ENCODE measurements at places on chromosomes 7 and 10.

- no peak for DNase-seq
These were observed 241.3 kb downstream of the LHFPL3 start for GRCh38 chr7:104569751-104570150.

DNA sequence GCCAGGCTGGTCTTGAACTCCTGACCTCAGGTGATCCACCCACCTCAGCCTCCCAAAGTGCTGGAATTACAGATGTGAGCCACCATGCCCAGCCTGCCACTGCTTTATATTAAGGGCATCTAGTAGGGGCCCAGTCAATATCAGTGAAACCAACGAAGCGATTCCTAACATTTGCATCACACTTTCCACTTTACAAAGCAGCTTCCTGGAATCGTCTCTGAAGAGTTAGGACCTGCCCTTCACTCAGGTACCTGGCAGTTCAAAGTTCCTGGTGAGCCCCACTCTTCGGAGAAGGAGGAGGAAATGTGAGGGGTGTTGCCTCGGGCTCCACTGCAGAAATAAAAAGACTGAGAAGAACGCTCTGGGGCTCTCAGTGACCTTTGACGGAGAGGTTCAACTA, 31.1 kb upstream of the EZH2 start:
- DNase-seq: no peak

DNA sequence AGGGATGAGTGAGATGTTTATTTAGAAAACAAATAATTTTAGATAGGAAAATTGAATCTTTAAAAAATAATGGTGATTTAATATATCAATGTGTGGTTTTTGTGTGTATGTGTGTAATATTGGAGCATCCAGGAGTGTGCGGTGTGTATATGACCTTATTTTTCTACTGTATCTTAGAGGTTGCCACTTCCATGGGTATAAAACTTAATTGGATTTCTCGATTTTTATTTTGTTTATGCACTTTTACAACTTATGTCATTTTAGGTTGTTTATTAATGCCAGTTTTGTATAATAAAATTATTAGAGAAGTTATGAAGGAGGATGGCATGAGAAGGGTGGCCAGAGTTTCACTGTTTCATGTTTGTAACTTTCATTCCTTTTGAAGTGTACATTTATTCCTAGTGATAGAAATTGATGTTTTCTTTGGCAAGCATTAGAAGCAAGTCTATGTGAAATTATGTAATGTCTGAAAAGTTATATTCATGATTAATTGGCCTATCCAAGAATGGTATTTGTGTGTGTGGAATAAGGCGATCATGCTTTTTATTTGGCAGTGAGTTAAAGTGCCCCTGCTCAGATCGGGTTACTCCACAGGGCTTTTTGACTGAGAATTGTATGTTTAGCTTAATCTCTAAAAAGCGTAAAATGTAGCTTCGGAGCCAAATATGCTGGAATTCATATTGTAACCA, 110.3 kb downstream of the KAT6B start:
- DNase-seq: no peak

DNA sequence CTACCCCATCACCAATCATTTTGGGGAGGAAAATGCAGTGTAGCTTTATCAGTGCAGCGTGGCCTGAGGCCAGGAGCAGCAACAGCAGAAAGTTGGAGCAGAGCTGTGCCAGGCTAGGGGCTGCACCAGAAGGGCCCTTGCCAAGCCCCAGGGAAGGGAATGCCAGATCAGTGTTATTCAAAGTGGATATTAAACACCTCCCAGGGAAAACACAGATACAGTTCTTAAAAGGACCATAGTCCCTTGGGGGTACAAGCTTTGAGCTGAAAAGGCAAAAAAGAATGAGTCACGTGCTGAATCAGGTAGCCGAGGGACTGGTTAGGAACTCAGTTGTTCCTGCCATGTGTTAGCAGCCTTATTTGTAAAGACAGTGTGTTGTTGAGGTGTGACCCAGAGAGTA, 54.0 kb downstream of the GSDME start:
- no peak for DNase-seq

DNA sequence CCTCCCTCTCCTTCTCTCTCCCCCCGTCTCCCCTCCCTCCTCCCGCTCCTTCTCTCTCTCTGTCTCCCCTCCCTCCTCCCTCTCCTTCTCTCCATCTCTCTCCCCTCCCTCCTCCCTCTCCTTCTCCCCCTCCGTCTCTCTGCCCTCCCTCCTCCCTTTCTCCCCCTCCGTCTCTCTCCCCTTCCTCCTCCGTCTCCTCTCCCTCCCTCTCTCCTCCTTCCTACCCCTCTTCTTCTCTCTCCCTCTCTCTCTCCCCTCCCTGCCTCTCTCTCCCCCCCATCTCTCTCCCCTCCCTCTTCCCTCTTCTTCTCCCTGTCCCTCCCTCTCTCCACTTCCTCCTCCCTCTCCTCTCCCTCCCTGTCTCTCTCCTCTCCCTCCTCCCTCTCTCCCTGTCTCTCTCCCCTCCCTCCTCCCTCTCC, 32.2 kb downstream of the AP5Z1 start:
- DNase-seq: no peak

GRCh38 chr7:81690251-81690650, 79.6 kb downstream of the HGF start:
- DNase-seq: no peak

- DNase-seq: no peak
These were observed 568 bp downstream of the MGAM2 start for GRCh38 chr7:142112086-142112485.

GRCh38 chr10:19848226-19848985, 32.2 kb downstream of the PLXDC2 start:
- no peak for DNase-seq

- no peak for DNase-seq
These were observed 310.7 kb downstream of the CALN1 start for GRCh38 chr7:72101444-72101843.

DNA sequence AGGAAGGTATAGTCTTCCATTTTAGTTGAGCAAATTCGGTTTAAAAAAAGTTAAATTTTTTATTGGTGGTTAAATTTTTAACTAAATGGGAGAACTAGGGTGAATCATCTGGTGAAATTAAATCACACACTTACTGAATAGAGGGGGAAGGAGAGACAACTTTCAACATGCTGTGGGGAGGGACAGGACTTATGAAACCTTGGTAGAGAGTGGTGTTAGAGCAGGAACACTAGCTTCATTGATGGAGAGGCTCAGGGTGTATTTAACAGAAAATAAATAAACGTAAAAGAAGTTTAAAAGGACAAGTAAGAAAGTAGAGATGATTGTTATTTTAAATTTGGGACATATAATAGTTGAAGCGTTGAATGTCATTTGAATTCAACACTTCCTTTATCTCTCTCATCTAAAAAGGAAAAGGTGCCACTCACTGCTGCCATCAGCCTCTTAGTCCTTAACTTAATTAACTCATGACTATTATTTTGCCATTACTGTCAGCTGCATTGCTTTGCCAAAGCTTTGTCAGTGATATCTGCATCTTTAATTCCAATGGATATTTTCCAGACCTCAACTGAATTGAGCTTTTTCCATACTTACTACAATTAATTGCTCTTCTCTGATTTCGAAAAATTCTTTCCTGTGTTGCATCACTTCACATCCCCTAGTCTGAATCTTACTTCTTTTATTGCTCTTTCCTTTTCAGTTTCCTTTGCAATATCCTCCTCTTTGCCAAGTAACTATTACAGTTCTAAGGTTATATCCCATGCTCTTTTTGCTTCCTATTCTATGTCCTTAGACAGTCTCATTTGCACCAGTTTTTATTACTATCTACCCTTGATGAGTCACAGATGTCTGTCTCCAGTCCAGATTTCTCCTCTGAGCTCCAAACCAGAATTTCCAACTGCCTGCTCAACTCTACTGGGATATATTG, 71.7 kb downstream of the GNAT3 start:
- DNase-seq: no peak

DNA sequence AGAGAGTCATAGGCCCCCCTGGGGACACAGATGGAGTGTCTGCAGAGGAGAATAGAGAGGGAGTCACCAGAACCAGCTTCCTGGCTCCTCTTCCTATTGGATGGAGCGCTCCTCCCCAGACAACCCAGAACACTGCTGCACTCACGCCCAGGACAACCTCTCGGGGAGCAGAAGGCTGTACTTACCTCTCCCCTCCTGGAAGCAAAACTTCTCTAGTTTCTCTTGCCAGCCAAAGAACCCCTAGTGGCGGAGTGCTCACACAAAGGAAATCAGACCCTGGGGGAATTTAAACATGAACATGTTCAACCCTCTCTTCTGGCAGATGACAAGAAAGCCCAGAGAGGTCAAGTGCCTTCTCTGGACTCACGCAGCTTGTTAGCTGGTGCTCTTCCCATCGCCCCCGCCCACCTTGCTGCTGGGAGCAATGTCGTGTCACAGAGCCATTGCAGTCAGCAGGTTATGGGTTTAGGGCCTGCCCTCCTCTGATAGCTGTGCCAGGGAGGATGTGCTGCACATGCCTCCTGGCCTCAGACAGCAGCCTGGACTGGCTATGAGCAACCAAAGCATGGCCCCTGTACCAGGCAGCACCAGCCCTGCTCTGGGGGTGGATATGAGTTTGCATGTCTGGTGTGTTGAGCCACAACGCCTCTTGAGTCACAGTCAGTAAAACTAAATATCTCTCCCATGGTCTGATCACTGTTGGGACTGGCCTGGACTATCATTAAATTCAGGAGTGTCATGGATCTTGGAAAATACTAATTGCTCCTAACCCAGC, 84.4 kb downstream of the SLIT1 start:
- DNase-seq: no peak

GRCh38 chr7:45726883-45727282, 146.0 kb downstream of the CCDC201 start:
- no peak for DNase-seq

GRCh38 chr7:117784315-117784714, 88.9 kb downstream of the CTTNBP2 start:
- DNase-seq: no peak

- no peak for DNase-seq
These were observed 41.0 kb downstream of the KAT6B start for GRCh38 chr10:74867351-74867750.

DNA sequence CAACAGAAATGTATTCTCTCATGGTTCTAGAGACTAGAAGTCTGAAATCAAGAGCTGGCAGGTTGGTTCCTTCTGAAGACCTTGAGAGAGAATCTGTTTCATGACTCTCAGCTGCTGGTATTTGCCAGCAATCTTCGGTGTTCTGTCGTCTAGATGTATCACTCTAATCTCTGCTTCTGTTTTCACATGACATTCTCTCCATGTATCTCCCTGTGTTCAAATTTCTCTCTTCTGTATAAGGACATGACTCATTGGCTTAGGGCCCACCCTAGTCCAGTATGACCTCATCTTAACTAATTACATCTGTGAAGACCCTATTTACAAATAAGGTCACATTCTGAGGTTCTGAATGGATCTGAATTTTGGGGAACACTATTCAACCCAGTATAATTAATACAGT, 82.3 kb downstream of the ANKRD7 start:
- DNase-seq: no peak

- peak; percentile 7 for DNase-seq
These were observed 53.6 kb upstream of the TMEM72 start for GRCh38 chr10:44857363-44858016.

DNA sequence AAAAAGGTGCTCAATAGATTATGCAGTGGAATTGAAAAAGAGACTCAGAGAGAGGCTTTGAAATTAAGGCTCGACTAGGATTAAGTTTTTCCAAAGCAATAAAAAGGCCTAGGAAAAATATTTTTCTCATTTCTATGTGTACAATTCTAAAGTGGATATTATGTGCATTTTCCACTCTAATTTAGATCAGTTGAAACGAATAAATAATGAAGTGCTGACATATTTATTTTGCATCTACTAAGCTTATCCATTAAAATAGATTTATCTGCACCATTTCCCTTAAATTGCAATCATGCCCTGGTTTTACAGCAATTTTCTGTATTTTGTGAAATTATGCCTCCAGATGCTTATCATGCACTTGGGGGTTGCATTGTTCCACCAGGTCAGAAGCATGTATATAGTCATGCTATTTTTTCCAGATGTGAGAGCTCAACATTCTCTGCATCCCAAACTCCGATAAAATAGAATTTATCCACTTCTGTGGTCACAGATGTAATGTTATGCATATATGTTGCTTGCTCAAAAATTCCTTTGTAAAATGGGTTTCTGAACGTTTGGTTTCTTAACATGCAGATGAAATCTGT, 18.3 kb downstream of the FIGNL1 start:
- DNase-seq: no peak

DNA sequence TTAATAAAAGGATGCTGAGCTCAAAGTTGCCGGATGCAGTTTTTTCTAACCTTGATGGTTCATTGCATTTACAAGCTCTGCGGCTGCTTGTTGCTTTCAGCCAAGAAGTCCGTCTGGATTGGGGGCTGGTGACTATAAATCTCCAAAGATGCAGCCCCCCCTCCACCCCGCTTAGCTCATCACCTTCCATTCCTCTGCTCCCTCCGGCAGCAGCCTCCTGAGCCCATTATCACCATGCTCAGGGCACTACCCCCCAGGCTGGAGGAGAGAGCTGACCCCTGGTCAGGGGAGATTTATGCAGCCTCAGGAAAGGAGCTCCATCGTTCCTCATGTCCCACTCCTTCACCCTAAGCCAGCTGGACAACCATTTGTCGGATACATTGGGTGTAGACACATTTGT, 55.3 kb upstream of the ZRANB1 start:
- no peak for DNase-seq

DNA sequence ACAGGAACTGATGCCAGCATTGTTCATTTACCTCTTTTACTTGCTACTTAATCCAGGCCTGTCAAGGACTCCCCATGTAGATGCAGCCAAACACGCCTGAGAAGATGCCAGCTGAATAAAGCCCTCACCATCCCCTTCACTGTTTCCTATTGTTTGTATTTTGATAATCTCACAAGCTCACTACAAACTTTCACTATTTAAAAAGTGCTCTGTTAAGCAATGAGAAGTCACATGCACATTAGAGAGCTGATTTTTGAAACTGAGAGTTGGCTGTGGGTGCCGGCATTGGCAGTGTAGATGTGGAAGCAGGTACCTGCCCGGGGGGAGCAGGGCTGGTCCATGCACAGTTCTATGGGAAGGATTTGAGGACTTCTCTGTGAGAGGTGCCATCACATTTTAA, 169.8 kb upstream of the GRB10 start:
- DNase-seq: no peak

- no peak for DNase-seq
These were observed 64.0 kb upstream of the FERD3L start for GRCh38 chr7:19209166-19209696.

GRCh38 chr7:157513162-157513621, 176.4 kb downstream of the DNAJB6 start:
- DNase-seq: no peak

DNA sequence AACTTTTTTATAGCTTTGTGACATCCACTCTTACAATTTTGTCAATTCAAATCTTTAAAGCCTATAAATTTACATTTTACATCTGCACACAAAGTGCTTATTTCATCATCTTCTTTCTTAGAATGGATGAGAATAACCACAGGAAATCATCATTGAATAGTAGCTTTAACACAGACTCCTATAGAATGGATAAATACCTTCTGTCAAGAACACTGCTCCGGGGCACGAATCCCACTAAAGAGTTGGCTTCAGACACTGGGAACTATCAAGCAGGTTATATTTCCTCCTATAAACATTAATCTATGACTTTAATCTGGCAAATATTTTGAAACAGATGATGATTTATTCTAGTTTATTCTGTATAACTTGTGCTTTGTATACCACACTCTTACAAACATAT, 269.7 kb upstream of the TPK1 start:
- DNase-seq: no peak

All from NCI-H1092 (cell line).